HepG2 (cell line): ENCODE measurements at places on chromosomes 12 and 14.
A peak's percentile ranks its signal among the peaks of the same experiment; 100 is the strongest.

- peak; percentile 97 for DNase-seq
These were observed 3.6 kb upstream of the RHOF start for GRCh38 chr12:121796855-121797751.

DNA sequence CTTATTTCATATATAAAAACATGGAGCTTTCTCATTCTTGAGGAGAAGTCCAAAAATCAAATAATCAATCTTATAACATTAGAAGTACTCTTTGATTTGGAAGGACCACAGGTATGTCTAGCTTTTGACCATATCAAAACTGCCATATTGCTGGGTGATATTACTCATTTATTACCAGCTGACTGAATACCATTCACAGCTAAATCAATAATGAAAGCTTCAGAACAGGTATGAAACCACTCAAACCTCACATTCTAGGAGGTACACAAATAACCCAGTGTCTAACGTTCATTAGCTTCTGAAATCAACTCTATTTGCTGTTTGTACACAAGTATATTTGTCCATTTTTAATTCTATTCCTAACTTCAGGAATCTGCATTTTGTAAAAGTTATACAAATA, 16.8 kb upstream of the CCDC91 start:
- DNase-seq = no peak

DNA sequence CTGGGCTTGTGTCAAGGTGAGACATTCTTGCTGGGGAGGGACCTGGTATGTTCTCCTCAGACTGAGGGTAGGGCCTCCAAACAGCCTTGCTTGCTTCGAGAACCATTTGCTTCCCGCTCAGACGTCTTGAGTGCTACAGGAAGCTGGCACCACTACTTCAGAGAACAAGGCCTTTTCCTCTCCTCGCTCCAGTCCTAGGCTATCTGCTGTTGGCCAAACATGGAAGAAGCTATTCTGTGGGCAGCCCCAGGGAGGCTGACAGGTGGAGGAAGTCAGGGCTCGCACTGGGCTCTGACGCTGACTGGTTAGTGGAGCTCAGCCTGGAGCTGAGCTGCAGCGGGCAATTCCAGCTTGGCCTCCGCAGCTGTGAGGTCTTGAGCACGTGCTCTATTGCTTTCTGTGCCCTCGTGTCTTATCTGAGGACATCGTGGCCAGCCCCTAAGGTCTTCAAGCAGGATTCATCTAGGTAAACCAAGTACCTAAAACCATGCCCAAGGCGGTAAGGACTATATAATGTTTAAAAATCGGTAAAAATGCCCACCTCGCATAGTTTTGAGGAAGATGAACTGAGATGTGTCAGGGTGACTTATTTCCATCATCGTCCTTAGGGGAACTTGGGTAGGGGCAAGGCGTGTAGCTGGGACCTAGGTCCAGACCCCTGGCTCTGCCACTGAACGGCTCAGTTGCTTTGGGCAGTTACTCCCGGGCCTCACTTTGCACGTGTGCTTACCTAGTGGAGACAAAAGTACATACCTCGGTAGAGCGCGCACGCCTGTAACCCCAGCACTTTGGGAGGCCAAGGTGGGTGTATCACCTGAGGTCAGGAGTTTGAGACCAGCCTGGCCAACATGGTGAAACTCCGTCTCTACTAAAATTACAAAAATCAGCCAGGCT, 4.3 kb downstream of the GAPDH start:
- peak; percentile 6 for DNase-seq

GRCh38 chr12:26034371-26035142, 76.1 kb downstream of the RASSF8 start:
- no peak for DNase-seq

DNA sequence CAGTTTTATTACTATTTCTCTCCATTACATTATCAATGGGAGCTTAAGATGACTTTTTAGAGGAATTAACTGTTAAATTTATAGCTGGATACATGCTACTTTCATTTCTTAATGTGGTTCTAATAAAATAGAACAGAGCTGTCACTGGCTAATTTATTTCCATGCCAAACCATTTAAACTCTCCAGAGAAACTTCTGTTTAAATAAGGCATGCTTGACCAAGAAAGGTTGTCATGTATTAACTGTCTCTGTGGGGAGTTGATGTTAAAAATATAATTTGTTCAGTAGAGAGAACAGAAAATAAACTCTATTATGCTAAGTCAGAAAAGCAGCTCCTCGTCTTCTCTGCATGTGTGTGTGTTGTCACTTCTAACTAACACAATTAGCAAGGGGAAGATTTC, 447.4 kb downstream of the SLC16A7 start:
- DNase-seq = no peak

- no peak for DNase-seq
These were observed 4.9 kb upstream of the ASPG start for GRCh38 chr14:104080376-104081260.

- no peak for DNase-seq
These were observed 59.0 kb downstream of the KCNK10 start for GRCh38 chr14:88264116-88264515.

GRCh38 chr14:65070471-65070976, 31.8 kb downstream of the MAX start:
- no peak for DNase-seq

GRCh38 chr14:105392131-105393090, 5.9 kb upstream of the TEX22 start:
- DNase-seq = no peak

DNA sequence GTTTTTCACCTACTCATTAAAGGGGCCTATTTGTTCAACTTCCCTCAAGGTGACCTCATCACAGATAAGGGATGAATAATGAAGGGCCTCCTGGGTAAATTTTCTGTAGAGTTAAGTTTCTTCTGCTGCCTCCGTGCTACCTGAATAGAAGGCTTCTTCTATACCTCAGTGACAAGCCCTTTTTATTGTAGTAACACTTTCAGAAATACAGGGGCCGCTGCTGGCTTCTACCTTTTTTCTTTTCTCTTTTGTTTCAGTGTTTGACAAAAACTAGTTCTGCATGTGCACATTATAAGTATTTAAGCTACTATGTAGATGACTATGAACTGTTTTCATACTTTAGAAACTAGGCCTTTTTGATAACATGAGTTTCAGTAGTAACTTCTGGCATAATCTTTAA, 207.0 kb downstream of the NAV3 start:
- no peak for DNase-seq

GRCh38 chr12:114479831-114480230, 73.9 kb upstream of the TBX5 start:
- DNase-seq = no peak

GRCh38 chr14:43745746-43746145, 761.3 kb downstream of the FSCB start:
- DNase-seq = no peak

GRCh38 chr14:31937730-31938346, 139.3 kb upstream of the ARHGAP5 start:
- DNase-seq = peak; percentile 98

DNA sequence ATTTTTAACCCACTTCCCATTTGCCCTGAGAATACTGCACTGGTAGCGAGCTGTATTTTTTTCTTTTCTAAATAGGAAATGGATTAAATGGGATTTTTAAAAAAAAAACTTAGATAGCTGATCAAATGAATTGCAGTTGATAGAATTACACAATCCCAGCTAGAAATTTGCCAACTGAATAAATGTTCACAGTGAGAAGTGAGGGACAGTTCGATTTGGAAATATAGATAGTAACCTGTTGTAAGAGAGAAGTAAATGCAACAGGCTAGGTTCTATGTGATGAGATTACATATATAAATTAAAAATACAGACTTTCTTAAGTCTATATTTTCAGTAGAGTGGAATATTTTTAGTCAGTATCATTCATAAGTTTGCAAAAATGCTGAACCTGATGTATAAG, 48.1 kb upstream of the SMCO2 start:
- DNase-seq = no peak

DNA sequence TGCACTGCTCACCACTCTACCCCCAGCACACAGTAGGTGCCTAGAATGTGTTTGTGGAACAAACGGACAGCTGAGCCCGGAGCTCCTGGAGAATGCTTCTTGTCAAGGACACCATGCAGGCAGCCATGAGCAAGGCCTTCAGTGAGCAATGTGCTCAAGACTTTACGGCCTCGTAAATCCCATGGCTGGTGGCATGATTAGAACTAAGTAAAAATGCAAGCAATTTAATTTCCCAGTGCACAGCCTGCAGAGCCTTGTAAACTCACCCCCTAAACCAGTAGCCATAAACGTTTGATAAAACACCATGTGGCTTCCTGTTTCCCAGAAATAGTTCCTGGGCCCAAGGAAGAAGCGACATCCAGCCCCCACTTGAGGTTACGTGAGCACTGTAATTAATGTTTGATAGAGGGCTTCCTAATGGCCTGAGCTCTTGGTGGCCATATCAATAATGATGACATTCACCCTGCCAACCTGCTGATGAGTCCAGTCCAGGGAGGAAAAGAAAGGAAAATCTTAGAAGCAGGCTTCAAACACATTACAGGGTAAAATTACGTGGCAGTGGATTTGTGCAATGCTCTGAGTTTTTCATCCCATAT, 36.4 kb upstream of the FICD start:
- no peak for DNase-seq

- no peak for DNase-seq
These were observed 59.3 kb upstream of the SLC24A4 start for GRCh38 chr14:92263681-92264080.

DNA sequence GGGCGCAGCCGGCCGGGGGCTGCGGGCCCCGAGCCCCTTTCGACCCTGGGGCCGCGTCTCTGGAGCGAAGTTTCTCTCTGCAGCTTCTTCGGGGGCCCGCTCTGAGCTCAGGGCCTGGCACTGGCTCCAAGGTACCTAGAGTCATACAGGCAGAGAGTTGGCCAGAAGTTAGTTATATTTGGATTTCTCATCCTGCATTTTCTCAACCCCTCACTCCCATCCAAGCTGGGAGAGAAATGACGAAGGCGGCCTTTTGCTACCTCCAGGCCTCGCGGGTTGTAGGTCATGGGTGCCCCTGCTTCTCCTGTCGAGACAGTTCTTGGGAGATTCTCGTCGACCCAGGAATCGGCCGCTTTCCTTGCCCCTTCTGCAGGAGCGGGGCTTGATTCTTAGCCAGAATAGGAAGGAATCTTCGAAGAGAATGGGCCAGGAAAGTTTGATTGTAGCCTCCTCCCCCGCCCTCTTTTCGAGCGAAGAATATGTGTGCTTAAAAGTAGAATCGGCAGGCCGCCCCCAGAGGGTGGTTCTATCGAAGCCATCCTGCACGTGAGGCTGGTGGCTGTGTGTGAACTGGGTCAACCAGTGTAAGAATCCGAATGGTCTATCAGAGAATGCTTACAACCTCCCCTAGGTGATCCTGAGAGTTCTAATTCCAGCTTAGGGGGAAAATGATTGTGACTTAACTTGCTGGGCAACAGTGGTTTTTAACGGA, 785 bp downstream of the MLEC start:
- DNase-seq = no peak

GRCh38 chr12:59723520-59723919, 127.7 kb downstream of the SLC16A7 start:
- peak; percentile 4 for DNase-seq

DNA sequence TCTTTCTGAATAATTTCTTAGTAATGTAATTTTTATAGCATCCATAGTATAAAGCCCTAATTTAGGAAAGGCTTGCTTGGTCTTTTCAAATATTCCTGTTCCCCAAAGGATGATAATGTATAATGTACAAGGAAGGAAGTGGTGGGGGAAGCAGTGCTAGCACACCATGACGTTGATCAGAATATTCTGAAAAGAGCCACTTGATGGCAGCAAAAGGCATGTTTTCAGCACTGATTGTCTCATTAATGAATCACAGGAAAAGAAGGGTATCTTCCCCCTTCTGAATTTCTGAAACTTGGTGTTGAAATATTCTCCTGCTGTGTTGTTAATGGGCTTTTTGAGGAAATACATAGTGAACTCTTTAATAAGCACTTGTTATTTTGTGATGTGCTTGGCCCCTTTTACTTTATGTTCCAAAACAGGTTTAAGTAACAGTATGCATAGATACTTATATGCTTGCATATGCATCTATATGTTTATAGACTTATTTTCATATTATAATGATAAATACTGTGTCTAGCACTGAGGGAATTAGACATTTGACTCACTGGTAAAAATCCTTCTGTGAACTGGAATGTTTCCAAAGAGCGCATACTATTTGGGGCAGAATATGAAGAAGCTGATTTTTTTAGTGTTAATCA, 122.0 kb downstream of the TMEM117 start:
- peak; percentile 49 for DNase-seq

DNA sequence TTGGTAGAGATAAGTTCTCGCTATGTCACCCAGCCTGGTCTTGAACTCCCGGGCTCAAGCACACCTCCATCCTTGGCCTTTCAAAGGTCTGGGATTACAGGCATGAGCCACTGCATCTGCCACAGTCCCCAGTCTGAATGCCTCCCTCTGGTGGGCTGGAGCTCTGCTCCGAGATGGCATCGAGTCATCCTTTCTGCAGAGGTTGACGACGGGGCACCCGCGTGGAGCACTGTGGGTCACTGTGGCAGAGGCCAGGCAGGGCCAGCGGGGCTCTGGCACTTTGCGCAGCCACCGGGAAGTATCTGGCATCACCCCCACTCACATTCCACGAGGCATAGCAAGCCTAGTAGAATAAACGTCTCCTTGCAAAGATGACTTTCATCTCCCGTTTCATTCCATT, 163.3 kb upstream of the DIO3 start:
- no peak for DNase-seq

DNA sequence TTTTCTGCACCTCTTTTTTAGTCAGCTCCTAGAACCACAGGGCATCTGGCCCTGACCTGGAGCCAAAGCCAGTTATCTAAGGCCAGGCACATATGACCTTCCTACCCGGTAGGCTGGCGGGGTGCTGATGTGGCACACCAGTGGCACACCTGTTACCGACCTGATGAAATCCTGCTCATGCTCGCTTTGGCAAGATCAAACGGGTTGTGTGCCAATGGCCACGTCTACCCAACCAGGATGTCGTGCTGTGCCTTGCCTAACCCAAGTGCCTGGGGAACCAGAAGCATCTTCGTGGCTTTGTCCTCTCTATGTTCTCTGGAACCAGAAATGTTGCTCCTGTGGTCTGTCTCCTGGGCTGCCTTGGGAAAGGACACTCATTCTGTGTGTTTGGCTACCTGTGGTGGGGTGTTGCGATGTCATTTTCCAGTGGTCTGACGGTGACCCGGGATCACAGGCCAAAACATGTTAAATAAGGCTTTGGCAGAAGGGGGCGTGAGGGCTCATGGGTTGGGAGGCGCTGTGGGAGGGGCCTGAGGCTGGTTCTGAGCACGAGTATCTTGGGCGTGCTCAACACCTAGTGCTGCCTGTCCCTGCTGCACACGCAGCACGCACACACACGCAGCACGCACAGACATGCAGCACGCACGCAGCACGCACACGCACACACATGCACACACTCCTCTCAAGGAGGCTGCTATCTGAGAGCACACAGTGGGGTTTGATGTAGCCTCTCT, 27.9 kb downstream of the CCNK start:
- no peak for DNase-seq
